ENCODE measurements at places on chromosomes 5 and 9.

- no peak for DNase-seq
Observed at GRCh38 chr9:68966496-68966944, 47.4 kb downstream of the PRKACG start.

DNA sequence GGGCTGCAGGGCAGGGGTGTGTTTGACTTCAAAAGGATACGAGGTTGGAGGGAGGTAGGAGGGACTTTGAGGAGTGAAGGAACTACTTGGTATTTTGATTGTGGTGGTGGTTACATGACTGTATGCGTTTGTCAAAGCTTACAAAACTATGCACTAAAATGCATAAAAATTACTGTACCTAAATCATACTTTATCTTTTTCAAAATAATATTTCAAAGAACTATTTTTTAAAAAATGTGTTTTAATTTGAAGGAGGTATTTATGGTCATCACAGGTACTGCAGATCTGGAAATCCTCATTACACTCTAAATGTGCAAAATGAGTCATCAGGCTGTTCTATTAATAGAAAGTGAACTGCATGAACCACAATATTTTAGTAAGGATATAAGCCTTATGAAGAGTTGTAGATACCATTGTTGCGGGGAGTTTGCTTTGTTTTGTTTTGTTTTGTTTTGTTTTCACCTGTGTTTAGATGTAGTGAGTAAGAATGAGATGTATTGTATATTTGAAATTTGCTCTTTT lies 116.9 kb downstream of the ARRDC3 start:
- DNase-seq: no peak

- DNase-seq: no peak
Observed at GRCh38 chr9:70049236-70049635, 5.6 kb downstream of the MAMDC2 start.

- DNase-seq: no peak
Observed at GRCh38 chr5:1810581-1811101, 9.4 kb downstream of the NDUFS6 start.

GRCh38 chr9:129497005-129497812 lies 123.7 kb downstream of the C9orf50 start:
- DNase-seq: no peak

DNA sequence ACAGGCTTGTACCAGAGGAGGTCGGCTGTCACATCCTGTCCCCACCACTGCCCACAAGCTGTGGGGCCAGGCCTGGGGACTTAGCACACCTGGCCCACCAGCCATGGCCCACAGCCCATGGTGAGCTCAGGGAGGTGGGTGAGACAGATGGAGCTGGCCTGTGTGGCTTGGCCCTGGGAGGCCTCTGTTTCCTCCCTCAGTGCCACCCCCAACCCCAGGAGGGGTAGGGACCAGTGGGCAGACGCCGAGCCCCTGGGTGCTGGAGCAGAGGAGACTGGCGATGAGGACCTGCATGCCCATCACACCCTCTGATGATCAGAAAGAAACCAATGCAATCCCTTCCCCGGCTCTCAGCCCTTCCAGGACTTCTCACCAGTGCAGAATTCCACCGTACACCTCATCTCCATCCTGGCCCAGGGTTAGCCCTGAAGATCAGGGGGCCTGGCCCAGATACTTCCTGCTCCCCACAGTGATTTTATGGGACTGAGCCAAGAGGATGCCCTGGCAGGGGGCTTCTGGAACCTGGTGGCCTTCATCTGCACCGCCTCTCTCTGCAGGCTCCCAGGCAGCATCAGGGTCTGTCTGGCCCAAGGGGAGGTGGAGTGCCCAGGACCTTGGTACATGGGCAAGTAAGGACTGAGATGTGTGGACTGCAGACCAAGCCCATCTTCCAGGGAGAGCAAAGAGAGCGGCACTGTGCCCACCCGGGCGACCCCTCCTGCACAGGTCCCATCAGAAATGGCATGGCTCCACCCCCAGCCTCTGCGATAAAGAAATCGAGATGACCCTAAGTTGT lies 16.9 kb upstream of the NKD2 start:
- no peak for DNase-seq

GRCh38 chr5:157464519-157465171 lies 4.6 kb downstream of the NIPAL4 start:
- no peak for DNase-seq

- no peak for DNase-seq
Observed at GRCh38 chr5:158824241-158824882, 275.4 kb downstream of the EBF1 start.

- DNase-seq: no peak
Observed at GRCh38 chr9:5868235-5868634, 22.5 kb upstream of the MLANA start.

DNA sequence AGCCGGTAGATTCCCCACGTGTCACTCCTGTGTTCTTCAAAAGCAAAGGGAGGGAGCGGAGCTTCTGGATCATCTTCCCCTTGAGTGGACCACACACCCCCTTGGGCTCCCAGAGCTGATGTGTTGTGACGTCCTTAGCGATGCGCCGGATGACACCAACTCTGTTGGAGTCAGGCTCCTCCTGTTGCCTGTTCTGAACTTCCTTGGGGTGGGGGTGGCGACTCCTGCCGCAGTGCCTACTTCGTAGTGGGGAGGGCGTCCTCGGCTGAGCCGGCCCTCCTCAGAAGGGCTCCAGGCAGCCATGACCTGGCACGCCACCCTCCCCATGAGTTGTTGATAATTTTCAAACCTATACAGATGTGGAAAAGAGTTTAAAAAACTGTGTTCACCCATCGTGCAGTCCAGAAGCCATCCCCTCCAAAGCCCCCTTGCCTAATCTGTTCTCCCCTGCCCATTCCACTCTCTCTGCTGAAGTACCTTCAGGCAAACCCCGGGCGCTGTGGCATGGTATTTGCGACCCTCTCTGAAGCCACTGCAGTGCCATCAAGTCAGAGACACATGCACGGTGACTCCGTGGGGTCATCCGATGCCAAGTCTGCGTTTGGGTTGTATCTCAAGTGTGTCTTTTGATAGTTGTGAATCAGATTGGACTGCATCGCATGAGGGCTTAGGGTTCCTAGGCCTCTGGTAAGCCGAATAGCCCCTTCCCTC lies 16.7 kb downstream of the EXOC3 start:
- DNase-seq: no peak

- no peak for DNase-seq
Observed at GRCh38 chr5:142636093-142636492, 49.8 kb downstream of the FGF1 start.

- no peak for DNase-seq
Observed at GRCh38 chr5:135246923-135247795, 151.9 kb downstream of the MACROH2A1 start.

GRCh38 chr5:106417163-106417562 lies 1253.6 kb downstream of the EFNA5 start:
- no peak for DNase-seq

GRCh38 chr5:137389042-137389441 lies 110.1 kb downstream of the SPOCK1 start:
- DNase-seq: no peak

- no peak for DNase-seq
Observed at GRCh38 chr5:1293416-1294205, 1.3 kb downstream of the TERT start.

DNA sequence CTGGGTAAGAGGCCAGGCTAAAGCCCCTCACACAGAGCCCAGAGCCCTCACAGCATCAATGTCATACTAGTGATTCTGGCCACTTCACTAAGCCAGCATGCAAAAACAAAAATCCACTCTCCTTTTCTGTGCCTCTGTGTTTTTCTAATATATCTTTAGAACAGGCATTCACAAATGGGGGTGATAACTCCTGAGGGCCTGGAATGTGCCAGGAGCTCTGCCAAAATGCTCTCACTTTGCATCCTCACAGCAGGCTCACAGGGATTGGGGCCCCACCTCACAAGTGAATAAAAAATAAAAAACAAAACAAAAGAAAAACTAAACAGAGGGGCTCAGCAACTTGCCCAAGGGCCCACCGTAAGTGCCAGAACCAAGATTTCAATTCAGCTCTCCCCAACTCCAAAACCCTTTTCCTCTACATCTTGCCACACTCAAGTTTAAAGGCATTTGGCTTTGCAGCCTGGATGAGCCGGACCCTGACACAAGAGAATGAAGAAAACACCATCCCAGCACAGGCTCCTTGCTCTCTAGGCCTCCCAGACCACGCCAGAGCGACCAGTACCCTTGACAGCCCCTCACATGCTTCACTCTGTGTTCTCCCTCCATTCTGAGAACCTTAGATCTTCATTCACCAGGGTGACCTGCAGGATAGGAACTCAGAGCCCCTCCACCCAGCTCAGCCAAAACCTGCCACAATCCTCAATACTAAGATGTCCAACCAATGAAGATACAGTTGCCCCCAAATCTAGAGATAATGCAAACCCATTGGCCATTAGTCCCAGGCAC lies 51.3 kb downstream of the SAXO1 start:
- DNase-seq: no peak

GRCh38 chr5:68657055-68657961 lies 436.5 kb upstream of the SLC30A5 start:
- DNase-seq: no peak

DNA sequence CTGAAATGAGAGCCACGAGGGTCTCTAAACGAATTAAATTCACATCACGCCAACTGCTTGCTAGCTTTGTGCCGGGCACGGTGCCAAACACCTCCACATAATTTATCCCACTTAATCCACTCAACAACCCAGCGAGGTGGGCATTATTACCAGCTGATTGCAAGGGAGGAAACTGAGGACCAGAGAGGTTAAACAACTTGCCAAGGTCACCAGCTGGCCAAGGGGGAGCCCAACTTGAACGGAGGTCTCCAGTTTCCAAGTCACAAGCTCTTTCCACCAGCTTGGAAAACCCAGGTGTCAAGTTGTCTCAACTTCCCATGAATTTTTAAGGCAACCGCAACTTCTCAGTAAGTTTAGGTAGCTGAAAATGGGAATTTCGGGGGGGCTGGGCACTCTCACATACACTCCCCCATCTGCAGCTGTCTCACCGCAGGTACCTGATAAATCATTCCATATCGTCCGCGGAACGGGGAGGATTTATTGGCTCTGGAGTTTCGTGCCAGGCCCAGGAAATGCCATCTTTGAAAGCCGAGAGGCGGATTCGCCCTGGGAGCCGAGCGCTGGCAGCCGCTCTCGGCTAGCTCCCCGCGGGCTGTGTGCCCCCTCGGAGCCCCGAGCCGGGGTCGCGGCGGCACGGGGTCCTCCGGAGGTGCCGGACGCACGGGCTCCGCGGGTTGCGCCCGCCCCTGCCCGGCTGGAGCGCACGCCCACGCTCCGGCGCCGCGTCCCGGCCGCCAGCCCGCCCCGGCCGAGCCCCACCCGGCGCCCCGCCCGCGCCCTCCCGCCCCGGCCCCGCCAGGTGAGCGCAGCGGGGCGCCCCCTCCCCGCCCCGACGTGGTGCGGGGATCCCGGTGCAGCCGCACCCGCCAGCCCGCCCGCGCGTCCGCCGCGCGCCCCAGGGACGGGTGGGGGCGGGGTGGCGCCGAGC lies 617 bp downstream of the PTPN3 start:
- no peak for DNase-seq

DNA sequence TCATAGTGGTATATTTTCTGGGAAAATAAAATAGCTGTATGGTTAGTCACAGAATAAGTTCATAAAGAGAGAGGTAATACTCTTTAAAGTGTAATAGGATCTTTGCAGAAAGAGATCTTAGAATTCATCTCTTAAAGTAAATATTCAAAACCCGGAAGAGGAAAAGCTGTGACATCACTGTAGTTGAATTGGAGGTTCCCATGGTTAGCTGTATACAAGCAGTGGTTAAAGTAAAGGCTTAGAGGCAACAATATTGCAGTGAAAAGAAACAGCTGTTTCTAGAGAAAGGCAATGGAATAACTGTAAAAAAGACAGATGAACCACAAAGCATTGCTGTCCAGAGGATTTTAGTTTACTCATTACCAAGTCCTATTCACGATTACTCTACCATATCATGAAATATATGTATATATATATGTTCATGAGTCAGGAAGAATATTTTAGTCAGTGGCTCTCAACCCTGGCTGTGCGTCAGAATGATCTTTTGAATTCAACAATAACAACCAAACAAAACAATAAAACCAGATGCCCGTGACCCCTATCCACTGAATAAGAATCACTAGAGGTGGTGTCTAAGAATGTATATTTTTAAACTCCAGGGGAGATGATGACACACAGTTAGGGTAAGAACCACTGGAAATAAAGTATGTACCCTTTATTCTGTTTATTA lies 4.7 kb downstream of the ERCC6L2 start:
- no peak for DNase-seq

GRCh38 chr5:128002425-128002824 lies 81.1 kb upstream of the SLC12A2 start:
- no peak for DNase-seq

Measured in progenitor cell of endocrine pancreas (in vitro differentiated cells).